ENCODE measurements at places on chromosomes 5 and 9.

GRCh38 chr5:179918742-179919486 lies 11.2 kb upstream of the TBC1D9B start:
- no peak for DNase-seq

GRCh38 chr5:1135696-1136525 lies 24.0 kb upstream of the SLC12A7 start:
- no peak for DNase-seq

DNA sequence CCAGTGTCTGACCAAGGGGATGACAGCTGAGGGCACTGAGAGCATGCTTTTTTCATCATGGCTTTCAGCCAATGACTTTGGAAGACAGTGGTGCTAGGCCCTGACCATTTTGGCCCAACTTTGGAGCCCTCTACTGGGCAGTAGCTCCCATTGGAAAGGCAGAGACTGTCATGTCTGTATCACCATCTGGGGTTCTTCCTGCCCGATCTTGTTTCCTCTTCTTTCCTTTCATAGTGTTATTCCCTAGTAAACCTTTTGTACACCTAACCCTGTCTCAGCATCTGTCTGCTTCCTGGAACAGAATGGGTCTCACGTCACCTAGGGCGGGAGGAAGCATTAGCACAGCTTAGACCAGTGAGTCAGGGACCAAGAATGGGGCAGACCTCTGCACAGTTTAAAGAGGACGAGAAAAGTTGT lies 97.4 kb upstream of the MAST4 start:
- peak; percentile 21 for DNase-seq

DNA sequence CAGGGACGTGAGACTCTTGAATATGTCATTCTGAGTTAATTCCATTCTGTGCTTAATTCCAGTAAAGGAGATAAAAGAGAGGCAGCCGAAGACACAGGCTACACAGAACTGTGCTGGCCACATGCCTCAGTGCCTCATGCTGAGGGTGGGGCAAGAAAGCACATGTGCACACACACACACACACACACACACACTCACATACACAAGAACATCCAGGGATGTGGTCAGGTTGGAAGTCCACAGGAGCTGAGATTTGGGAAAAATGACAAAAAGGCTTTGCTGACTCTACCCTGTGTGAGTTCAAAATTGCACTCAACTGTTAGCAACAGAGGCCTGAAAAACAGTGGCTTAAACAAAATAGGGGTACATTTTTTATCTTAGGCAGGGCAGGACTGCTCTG lies 40.5 kb downstream of the ALG2 start:
- DNase-seq, result no peak

DNA sequence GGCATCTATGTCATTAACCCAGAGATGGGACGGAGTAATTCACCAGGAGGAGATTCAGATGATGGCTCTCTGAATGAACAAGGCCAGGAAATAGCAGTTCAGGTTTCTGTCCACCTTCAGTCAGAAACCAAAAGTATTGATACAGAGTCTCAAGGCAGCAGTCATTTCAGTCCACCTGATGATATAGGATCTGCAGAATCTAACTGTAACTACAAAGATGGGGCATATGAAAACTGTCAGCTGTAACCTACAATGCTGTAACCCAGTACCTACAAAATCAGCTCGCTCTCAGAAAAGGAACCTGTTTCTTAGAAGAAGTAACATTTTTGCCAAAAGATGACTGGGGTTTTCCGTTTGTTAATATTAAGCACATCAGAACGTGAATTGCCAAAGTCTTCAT lies 14.7 kb downstream of the MFAP3 start:
- DNase-seq, result no peak

DNA sequence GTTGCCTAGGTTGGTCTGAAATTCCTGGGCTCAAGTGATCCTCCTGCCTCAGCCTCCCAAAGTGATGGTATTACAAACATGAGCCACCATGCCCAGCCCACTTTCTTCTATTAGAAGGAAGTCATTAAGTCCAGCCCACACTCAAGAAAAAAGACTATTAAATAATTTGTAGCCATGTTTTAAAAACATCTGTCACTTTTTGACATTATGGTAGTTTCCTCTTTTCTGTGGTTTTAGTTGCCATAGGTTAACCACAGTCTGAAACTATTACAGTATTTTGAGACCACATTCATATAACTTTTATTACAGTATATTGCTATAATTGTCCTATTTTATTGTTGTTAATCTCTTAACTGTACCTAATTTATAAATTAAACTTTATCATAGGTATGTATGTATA lies 31.9 kb upstream of the C5orf24 start:
- DNase-seq, result peak; percentile 34

GRCh38 chr5:150116667-150117400 lies 30.5 kb upstream of the CSF1R start:
- no peak for DNase-seq

GRCh38 chr5:147479949-147480348 lies 29.9 kb downstream of the DPYSL3 start:
- no peak for DNase-seq

- DNase-seq, result no peak
Observed at GRCh38 chr9:99197987-99198386, 23.8 kb downstream of the ALG2 start.

DNA sequence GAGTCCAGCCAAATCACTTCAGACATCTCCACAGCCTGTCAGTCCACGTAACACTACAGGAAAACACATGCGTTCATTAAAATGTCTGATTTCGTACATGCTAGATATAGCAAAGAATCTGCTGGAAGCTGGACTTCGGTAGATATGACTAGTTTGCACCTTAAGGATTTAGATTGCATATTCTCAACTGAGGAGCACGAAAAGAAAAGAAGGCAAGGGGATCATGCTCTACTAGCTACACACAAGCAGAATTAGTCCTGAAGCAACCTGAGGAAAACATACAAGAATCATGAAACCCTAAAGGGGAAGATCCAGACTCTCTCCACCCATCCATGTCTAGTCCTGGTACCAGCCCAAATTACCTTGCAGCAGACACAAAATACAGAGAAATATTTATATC lies 36.1 kb upstream of the SSBP2 start:
- no peak for DNase-seq

DNA sequence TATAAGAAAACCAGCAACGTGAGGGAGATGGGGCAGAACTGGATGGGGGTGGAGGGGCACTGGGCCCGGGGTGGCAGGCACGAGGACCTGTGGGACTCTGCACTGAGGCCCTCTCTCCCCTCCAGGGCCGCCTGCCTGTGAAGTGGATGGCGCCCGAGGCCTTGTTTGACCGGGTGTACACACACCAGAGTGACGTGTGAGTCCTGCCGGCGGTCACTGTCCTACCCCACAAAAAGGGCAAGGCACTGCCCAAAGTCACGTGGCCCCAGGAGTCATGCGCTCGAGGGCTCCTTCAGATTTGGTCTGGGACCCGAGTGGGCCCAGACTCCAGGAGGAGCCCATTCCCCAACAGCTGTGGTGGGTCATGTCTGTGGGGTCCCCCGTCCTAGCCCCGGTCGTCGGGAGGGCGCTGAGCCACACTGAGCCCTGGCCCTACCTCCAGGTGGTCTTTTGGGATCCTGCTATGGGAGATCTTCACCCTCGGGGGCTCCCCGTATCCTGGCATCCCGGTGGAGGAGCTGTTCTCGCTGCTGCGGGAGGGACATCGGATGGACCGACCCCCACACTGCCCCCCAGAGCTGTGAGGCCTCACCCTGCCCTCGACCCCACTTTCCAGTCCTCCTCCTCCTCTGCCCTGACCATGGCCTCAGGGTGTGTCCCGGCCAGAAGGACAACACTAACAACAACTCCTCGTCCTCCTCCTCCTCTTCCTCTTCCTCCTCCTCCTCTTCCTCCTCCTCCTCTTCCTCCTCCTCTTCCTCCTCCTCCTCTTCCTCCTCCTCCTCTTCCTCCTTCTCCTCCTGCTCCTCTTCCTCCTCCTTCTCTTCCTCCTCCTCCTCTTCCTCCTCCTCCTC lies 9.7 kb downstream of the FGFR4 start:
- DNase-seq, result no peak

DNA sequence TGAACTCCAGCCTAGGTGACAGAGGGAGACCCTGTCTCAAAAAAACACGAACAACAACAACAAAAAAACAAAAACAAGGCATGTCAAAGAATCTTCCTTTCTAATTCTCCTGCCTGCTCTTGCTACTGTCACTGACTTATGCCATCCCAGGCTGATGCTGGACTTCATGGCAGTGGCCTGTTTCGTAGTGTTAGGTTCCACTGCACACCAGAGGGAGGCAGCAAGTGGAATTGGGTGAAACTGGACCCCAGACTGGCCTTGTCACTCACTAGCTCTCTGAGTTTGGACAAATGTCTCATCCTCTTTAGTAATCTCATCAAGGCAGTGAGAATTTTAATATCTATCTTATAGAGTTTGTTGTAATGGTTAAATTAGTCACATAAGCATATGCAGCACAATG lies 12.9 kb downstream of the NIM1K start:
- DNase-seq, result no peak

GRCh38 chr9:78502566-78502965 lies 205.6 kb downstream of the PSAT1 start:
- DNase-seq, result no peak

- DNase-seq, result no peak
Observed at GRCh38 chr5:104512063-104512825, 949.7 kb upstream of the NUDT12 start.

- peak; percentile 24 for DNase-seq
Observed at GRCh38 chr9:130766021-130766926, 68.8 kb upstream of the ABL1 start.

DNA sequence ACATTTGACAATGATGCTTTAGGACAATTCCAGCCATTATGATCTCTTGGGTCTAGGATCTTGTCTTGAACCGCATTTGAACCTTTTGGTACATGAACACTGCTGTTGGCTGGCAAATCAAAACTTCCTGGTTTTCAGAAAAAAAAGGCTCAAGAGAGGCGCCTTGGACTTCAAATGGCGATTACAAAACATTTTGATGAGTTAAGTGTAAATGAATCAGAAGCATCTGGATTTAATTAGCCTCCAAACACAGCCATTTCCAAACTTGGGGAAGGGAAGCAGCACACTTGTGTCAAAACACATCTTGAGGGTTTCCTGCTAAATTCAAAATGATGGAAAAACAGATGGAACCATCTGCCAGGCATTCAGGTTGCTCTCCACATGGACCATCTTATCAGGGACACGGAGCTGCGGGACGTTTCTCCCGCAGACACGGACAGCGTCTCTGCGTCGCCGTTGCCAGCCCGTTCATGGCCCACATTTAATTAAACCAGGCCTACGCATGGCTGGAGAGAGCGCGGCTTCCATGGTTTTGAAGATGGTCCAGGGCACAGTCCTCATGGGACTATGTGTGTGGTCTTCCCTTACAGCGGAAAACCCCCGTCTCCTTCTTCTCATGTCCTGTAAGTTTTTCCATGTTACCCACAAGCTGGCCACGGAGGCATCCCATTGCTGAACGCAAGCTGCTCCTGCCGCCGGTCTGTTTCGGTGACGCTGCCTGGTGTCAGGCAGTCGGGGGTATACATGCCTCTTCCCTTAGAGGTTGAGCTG lies 55.8 kb upstream of the PTCH1 start:
- DNase-seq, result no peak

- peak; percentile 25 for DNase-seq
Observed at GRCh38 chr5:127492854-127493738, 24.3 kb upstream of the PRRC1 start.

DNA sequence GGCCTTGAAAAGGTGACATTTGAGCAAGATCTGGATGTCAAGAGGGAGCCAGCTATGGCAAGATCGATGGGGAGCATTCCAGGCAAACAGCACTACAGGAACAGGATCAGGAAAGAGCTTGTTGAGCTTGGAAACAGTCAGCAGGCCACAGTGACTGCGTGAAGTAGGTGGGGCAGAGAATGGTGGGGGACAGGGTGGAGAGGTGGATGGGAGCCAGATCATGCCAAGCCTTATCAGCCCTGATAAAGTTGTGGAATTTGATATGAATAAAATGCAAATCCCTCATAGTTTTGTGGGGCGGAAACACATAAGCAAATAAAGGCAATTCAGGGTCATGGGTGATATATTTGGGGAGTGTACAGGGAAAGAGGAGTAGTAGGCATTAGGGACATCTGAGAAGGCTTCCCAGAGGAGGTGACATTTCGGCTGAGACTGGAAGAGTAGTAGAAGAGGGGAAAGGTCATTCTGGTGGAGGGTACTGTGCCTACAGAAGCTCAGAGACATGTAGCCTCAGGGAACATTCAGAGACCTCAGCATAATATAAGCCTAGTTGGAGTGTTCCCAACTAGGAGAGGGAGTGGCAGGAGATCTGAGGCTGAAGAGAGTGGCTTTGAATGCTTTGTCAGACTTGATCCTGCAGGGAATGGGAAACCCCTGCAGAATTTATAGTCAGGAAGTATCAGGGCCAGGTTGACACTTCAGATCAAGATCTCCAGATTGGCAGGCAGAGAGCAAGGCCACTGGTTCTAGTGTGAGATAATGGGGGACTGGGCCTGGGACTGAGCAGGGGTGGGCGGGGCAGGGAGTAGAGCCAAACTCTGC lies 9.7 kb upstream of the CYSTM1 start:
- DNase-seq, result no peak

- no peak for DNase-seq
Observed at GRCh38 chr9:137676998-137677397, 58.2 kb downstream of the EHMT1 start.

- DNase-seq, result no peak
Observed at GRCh38 chr5:153926201-153926600, 112.5 kb downstream of the FAM114A2 start.

GRCh38 chr5:55231919-55232270 lies 1.5 kb downstream of the CCNO start:
- DNase-seq, result no peak

- no peak for DNase-seq
Observed at GRCh38 chr5:172769616-172770373, 1.2 kb downstream of the DUSP1 start.

- DNase-seq, result no peak
Observed at GRCh38 chr9:6512085-6512657, 99.2 kb downstream of the UHRF2 start.

- no peak for DNase-seq
Observed at GRCh38 chr5:55073211-55073610, 29.2 kb upstream of the GZMA start.

GRCh38 chr5:66129144-66129543 lies 15.0 kb upstream of the SREK1 start:
- no peak for DNase-seq

DNA sequence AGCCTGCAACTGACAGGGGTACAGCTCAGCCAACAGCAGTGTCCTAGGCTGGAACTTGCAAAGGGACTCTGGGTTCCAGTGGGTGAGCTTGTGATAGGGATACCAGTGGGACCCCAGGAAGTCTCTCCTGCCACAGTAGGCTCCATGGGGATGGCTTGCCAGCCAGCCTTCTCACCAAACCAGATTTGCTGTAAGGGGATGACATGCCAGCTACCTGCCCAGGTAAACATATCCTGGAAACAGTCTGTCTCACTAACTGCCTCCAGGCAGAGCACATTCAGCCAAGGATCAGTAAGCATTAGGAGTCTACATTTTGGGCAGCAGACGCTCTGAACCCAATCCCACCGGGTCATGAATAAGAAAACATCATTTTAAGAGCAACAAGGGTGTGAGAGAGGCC lies 49.9 kb downstream of the SIL1 start:
- DNase-seq, result no peak

- no peak for DNase-seq
Observed at GRCh38 chr5:96148376-96148775, 186.7 kb upstream of the ELL2 start.
